GF-D8 (cell line): ENCODE measurements at places on chromosomes 4 and X.

- DNase-seq, result no peak
Observed at GRCh38 chrX:150405006-150405405, 41.9 kb downstream of the MAMLD1 start.

DNA sequence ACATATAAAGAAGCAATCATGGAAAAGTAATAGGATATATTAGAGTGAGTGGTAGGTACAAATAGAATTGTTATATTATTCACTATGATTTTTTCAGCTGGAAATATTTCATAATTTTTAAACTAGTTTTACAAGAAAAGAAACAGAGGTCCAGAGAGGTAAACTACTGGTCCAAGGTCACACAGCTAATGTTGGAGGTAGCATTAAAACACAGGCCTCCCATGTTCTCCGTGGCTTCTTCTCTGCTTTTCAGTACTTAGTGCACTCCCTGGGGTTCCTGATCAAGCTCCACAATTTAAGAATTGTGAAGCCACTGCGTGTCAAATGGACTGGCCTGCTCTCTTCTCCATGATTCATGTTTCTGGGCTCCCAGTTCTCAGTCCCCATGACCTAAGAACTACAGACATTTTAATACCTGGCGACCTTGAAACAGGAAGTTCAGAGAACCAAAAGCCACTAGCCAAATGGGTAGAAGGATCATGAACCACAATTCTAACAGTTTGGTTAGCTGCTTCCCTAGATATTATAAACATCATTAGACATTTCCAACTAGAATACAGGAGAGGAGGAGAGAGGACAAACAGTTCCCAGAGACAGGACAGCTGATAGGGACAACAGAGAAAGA lies 172.0 kb upstream of the KLF3 start:
- no peak for DNase-seq

- no peak for DNase-seq
Observed at GRCh38 chr4:165398570-165398969, 19.8 kb downstream of the CPE start.

DNA sequence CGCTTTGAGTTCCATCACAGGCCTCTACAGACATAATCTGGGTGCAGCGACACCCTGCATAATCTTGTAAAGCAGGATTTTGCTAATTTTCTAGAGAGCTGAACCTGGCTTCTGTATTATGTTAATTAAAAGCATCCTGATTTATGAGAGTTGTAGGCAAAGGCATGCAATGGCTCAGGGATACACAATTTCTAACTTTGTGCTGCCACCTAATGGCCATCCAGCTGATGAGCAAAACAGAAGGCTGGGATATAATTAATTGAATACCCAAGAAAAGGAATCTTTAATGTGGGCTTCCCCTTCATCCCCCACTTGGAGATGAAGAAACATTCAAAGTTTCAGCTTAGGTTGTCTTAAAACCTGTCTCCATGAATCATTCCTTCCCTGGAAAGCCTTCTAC lies 78.1 kb downstream of the BMP15 start:
- DNase-seq, result no peak

DNA sequence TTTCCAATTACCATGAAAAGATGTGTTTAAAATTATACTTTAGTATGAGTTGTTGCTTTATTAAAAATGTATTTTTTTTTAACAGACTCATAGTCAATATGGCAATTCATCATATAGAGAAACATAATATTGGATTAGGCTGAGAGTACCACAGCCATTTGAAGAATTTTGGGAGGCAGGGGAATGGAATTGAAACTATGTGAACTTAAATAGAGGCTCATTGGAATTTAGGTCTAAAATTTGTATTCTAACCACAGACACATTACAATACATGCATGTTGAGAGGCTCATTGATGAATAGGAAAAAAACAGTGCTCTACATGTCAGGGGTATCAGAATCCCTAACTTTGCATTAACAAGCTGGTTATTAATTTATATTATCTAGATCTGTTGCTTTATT lies 269.6 kb downstream of the DKK2 start:
- no peak for DNase-seq

DNA sequence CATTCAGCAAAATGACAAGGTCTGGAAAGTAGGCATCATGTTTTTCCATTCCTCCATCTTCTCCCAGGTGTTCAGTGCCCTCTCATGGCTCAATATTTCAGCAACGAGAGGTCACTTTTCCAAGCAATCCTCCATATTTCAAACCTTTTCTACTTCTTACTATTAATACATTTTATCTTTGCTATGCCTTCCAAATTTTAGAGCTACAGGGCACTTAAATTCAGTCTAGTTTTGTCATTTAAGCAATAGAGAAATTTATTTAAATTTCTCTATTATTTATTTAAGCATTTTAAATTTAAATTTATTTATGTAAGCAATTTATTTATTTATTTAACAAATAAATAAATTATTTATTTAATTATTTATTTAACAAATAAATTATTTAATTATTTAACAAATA lies 305.1 kb upstream of the ANXA10 start:
- no peak for DNase-seq

DNA sequence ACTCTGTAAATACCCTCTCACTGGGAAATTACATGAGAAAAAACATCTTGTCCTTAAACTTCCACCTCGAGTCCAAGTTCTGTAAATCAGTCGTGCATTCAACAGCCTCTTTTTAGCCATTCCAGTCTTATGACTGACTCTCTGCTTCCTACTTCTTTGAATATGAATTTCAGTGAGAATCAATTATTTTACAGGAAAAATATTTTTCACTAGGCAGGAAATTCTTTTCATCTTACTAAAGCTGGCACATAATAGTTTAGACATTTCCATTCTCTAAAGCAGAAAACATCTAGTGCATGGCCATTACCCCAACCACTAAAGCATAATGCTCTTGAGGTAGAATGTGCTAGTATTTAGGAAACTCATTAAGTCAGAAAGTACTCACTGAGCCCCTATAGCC lies 565.7 kb upstream of the FAT1 start:
- no peak for DNase-seq

DNA sequence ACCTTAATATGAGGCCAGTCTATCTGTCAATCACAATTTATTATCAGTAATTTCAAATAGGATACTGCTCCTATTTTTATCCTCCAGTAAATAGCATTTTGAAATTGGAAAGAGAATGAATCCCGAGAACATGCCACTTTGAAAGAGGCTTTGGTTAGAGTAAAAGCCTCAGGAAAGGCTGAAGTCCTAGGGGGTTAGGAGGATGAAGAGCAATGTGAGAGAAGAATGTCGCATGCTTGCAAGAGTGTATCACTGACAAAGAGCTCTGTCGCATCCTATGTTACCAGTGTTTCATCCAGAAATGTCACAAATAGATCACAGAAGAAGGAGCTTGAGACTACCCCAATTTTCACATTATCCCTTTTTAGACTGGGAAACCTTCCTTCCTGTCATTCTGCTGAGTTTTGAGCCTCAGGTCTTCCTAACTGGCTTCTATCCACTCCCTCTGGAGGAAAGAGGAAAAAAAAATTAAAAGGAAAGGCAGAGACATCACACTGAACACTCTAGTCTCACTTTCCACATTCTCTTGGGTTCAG lies 39.8 kb downstream of the GPM6A start:
- no peak for DNase-seq

- DNase-seq, result no peak
Observed at GRCh38 chrX:112695494-112695893, 15.8 kb upstream of the LHFPL1 start.

DNA sequence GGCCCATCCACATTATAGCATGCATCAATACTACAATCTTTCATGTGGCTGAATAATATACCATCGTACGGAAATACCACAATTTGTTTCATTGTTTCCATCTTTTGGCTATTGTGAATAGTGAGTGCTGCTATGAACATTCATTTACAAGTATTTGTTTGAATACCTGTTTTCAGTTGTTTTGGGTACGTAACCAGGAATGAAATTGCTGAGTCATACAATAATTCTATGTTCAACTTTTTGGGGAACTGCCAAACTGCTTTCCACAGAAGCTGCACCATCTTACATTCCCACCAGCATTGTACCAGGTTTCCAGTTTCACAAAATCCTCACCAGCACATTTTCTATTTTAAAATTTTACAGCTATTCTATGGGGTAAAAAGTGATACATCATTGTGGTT lies 28.5 kb upstream of the MANBA start:
- no peak for DNase-seq

DNA sequence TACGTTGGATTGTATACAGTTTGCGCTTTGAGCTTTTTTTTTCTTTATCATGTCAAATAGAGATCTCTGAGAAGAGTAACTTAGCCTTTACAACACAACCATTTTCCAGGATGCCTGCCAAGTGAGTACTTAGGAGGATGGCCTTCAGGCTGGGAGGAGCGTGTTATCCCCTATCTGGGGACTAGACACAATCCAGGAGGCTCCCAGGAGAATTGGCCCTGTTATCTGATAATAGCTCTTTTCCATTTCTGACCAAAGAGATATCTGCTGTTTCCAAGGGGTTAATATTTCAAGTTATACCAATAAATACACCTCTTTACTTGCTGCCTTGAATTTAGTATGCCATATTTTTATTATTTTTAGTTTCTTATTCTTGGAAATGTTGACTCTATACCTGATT lies 169.5 kb upstream of the SMARCAD1 start:
- no peak for DNase-seq

- no peak for DNase-seq
Observed at GRCh38 chr4:70138751-70139150, 15.3 kb upstream of the PRR27 start.

GRCh38 chr4:188781655-188782054 lies 642.4 kb downstream of the TRIML1 start:
- no peak for DNase-seq

- no peak for DNase-seq
Observed at GRCh38 chrX:115402299-115402698, 112.8 kb downstream of the LUZP4 start.

DNA sequence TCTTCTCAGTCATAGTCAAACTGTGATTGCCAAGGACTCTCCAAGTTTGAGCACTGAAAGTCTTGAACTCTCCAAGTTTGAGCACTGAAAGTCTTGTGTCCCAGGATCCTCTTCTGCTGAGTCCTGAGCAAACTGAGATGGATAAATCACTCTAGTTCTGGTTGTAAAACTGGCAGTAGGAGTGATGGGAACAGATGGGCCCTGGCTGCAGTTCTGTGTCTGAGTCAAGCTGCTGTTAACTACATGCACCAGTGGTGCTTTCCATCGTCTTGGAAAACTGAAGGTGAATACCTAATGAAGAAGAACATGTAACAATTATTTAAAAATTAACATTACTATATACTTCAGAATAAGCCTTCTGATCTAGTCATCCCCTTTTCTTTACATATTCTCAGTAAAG lies 27.6 kb upstream of the KCNIP4 start:
- DNase-seq, result no peak

GRCh38 chr4:82430964-82431745 lies 765 bp downstream of the ENOPH1 start:
- DNase-seq, result no peak

GRCh38 chr4:151114986-151115385 lies 15.6 kb downstream of the RPS3A start:
- DNase-seq, result no peak

- DNase-seq, result peak; percentile 49
Observed at GRCh38 chr4:83240379-83240875, 44.2 kb downstream of the COQ2 start.

GRCh38 chr4:128725405-128726055 lies 84.0 kb upstream of the JADE1 start:
- DNase-seq, result no peak

DNA sequence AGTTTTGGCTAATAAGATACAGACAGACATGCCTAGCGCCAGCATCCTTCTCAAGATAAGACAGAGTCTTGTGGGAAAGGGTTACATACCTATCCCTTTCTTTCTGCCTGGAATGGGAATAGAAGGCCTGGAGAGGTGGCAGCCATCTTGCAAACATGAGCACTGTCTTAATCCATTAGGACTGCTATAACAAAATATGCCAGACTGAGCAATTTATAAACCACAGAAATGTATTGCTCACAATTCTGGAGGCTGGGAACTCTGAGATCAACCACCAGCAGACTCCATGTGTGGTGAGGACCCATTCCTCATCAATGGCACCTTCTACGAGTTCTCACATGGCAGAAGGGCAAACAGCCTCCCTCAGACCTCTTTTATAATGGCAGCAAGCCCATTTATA lies 26.5 kb upstream of the NEIL3 start:
- DNase-seq, result no peak

- no peak for DNase-seq
Observed at GRCh38 chr4:2839060-2839459, 4.6 kb upstream of the ADD1 start.

DNA sequence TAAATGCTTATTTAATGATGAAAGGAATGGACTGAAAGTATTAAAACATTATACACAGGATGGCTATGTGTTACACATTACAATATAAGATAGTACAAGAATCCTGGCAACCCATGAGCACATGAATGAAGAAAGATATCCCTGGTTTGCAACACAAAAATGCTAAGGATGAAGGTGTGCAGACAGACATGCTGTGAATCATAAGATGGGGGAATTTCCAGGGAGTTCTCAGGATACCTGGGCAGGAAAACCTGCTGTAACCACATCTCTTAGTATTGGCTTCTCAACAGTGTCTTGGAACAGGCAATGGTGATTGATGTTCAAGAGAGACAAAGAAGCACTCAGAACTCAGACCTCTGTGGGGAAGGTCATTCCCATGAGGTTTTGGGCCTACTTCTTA lies 23.9 kb upstream of the ANOS1 start:
- DNase-seq, result no peak

DNA sequence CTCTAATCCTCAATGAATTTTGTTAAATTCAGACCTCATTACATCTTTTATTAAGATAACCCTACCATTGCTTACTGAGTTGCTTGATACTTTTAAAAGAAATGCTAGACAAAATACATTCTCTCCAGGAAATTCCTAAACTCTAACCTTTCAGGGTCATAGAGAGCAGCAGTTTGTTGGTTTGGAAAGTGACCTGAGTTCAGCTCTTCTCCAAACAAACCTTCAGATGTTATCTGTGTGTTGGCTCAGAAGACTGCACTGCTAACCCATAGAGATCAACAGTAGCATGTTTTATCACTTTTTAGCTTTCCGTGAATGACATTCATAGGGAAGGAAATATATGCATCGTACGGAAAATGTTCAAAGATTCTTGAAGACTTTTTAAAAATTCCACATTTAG lies 101.8 kb upstream of the VEGFC start:
- no peak for DNase-seq

DNA sequence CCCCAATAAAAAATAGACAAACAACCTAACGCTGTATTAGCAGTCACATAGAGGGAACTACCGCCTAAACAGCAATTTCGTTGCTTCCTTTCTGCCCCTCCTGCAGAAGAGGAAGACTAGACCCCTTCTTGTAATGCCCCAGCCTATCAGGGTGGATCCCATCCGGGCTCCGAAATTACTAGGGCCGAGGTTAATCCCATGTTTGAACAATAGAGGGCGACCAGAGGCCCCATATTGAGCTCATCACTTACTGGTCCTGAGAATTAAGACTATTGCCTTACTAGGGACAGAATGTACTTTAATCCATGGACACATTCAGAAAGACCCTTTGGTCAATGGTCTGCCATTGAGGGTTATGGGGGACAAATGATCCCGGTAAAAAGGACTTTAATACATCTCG lies 11.8 kb upstream of the ZNF630 start:
- DNase-seq, result no peak

GRCh38 chrX:52015794-52016193 lies 53.2 kb downstream of the MAGED4B start:
- no peak for DNase-seq
